ENCODE measurements at places on chromosomes 4 and X.

DNA sequence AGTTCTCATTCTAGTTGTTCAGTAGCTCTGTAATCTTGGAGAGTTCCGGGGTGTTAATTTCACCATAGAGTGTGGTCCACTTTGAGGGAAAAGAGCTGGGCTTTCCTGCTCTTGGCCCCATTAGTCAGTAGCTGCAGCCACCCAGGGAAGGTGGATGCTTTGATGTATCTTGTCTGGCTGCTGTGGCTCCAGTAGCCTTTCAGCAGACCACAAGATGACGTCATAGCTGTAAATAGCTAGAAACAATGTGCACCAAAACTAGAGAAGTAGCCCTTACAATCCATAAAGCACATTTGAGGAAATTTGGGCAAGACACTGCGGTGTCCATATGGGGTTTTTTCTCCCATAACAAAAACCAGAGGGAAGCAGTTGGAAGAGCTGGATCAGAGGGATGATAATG lies 32.9 kb upstream of the PRPS2 start:
- DNase-seq: no peak

GRCh38 chr4:80646061-80646460 lies 310.5 kb downstream of the CFAP299 start:
- no peak for DNase-seq

- no peak for DNase-seq
Measured at GRCh38 chr4:100889898-100890297, 372.1 kb upstream of the EMCN start.

- DNase-seq: no peak
Measured at GRCh38 chr4:181150191-181150590, 1093.0 kb upstream of the TENM3 start.

GRCh38 chrX:85611926-85612325 lies 232.5 kb upstream of the POF1B start:
- DNase-seq: no peak

DNA sequence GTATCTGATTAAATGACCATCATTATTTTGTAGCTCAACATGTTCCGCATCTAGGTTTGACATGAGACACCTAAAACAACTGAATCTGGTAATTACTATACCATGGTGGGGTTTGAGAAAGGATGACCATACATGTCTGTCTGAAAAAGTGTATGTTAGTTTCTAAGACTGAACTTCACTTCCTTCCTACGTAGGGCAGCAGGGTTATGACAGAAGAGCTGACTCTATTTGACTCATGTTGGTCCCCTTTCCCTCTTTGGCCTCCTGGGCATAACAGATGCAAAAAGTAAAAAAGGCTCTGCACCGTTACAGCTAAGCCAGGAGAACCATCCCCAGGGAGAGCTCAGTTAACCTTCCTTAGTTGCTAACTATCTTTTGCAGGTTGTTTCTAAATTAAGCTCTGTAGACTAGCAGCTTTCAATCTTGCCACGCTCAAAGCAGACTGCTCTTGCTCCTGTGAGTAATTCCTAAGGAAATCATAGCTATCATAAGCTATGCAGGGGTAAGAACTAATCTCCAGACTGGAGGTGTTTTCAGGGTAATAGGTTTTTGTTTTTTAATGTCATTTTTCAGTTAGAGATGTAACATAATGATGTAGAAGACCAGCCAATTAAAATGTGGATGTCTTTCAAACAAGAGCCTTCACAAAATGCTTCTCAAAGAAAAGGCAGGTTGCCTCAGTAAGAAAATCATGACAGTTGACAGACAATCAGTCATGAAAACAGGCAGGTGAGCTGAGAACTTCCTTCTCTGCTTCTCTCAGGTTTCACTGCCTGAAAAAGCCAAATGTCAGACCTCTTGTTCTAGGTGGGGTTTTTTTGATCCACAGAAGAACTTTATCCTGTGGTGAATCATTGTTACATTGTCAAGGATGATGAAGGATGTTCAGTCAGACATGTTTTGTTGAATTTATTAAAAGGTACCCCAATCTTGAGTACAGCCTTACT lies 66.9 kb upstream of the DAPP1 start:
- DNase-seq: no peak

DNA sequence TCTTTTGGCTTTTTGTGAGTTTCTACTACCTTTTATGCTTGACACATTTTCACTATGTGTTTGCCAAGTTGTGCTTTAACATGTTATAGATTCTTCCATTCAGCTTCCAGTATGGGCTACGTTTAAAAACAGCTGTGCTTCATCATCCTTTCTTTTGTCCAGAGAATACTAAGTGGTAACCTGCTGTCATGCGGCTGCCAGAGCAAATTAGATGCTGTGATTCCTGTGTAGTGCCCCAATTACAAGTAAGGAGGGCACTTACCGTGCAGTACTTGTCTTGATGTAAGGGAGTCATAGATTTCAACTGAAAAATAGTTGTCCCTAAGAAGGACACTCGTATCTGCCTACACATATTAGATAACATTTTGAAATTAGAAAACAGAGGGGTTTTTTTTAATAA lies 531.8 kb upstream of the GALNTL6 start:
- DNase-seq: no peak

- no peak for DNase-seq
Measured at GRCh38 chr4:158521484-158522088, at the start of gene RXFP1. Gene RXFP1, plus strand, starts transcription at chr4:158521882. Its CDS starts 95 bp downstream, at chr4:158521977.

DNA sequence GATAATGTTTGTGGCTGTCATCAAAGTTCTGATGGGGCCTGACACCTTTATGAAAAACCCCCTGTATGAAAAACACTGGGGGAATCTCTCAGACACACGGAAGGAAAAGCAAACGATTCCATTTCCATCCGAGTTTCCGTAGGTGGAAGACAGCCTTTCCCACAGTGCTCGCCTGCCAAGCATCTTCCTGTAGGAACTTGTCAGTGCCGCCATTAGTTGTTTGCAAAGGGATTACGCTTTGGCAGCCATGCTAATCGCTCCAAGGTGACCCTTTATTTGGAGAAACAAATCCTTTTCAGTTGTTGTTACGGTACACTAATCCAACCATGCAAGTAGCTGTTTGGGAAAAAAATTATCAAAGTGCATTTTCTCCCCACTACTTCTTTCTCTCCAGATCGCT lies 44.4 kb upstream of the STOX2 start:
- DNase-seq: no peak

- no peak for DNase-seq
Measured at GRCh38 chrX:85326234-85327059, 53.0 kb downstream of the POF1B start.

DNA sequence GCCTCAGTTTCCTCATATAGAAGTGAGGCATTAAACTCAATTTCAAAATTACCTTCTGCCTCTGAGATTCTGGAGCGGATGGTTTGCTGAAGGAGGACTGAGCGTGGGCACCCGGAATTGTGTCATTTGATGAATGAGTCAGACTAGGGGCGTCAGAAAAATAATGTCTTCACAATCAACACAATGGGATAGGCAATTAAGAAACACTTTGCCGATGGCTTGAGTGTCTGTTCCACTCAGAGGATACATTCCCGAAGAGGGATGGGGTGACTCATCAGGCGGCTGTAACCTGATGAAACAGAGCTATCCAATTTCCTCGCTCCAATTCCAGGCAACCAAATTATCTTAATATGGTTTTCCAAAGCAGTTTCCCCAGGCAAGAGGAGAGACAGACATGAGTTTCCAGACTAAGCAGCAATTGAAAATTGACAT lies 1.2 kb upstream of the CHRNA9 start:
- no peak for DNase-seq

DNA sequence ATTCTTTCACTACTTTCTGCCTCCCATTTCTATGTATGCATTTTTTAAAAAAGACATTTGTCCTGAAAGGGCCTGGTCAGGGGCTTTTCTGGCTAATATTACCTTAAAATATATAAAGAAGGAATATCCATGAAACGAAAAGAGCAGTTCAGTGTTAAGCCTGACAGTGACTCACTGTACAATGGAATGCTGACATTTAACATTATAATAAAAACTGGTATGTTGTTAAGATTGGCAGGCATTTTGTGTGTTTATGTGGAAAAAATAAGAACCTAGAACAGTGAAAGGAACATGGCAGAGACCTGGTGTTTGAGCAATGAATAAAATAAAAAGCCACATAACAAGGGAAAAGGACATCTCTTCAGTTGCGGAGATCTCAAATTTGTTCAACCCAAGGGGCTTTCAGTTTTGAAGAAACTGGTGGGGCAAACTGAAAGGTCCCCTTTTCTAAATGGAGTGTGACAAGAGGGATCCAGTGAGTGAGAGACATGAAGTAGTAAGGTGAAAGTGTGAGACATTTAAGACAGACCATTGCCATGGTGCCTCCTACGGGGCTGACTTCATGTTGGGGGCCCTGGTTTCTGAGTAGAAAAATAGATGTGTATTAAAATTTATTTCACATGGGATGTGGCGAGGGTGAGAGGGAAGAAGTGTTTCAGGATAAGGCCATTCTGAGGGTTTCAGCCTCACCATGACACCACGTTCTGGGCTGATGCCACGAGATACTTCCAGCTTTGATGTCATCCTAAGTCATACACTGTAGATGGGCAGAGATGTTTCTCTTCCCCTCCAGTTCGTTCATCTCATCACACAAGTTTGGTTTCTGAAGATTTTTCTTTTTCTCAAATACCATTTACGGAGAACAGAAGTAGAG lies 324.9 kb downstream of the PPP3CA start:
- DNase-seq: no peak

- DNase-seq: no peak
Measured at GRCh38 chrX:46935295-46935694, 23.1 kb downstream of the JADE3 start.

DNA sequence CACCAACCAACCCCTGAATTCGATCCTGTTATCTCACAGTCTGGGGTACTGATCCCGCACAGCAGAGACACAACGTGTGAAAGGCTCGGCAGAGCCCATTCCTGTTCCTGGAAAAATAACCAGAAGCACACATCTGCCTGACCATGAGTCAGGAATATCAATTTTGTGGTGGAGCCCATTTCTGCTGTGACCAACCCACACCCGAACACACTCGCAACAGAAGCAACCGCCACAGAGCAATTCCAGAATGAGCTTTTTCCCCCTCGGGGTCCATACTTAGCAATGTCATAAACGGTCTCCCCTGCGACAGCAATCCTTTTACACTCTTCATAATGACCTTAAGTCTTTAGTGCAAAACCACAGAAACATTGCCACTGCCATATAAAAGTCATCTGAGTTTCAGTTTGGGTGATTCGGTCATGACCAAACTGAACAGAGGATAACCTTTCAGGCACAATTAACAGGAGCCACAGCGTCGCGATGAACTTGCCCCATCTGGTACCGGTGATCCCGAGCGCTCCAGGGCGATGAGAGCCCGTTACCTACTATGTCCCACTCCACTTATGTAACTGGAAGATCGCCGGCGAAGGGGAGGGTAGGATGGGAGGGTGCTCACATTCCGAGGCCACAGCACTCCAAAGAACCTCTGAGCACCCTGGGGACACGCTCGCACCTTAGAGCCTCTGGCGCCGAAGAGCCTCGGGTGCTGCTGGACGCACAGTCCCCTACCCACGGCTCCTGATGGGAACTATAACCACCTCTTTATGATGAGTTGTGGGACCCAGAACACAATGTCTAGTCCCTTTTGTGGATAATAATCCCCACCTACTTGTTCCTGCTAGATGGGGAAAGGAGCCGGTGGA lies 1.1 kb downstream of the MECP2 start:
- DNase-seq: no peak

- DNase-seq: no peak
Measured at GRCh38 chr4:38574559-38575333, 89.3 kb upstream of the KLF3 start.

GRCh38 chrX:44884944-44885343 lies 12.0 kb downstream of the KDM6A start:
- no peak for DNase-seq

DNA sequence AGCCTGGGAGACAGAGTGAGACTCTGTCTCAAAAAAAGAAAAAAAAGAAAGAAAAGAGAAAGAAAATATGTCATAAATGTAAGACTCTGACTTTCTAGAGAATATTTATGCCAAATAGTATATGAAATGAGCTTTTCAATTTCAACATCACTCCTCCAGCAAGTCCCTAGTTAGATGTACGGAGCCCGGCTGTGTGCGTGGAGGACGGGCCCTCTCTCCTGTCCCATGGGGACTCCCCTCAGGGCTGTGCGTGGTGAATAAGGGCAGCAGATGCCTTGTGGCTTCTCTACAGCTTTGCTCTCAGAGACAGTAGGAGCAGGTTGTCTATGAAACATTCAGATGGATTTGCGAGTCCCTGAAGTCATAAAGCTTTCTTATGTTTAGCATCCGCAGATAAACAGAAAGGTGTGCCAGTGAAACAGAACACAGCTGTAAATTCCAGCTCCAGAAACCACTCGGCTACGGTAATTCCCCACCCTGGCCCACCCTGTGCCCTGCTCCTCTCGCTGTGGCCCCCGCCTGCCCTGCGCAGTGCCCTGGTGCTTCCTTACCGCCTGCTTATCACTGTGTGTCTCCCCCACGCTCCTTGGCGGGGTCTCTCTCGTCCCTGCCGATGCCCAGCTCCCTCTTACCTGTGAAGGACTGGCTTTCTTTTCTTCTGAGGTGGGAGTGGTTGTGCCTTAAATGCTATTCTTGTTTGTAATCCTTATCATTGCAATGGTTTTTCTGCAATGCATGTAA lies 13.9 kb upstream of the HGFAC start:
- DNase-seq: no peak

- no peak for DNase-seq
Measured at GRCh38 chr4:110793381-110793801, 170.5 kb upstream of the PITX2 start.

DNA sequence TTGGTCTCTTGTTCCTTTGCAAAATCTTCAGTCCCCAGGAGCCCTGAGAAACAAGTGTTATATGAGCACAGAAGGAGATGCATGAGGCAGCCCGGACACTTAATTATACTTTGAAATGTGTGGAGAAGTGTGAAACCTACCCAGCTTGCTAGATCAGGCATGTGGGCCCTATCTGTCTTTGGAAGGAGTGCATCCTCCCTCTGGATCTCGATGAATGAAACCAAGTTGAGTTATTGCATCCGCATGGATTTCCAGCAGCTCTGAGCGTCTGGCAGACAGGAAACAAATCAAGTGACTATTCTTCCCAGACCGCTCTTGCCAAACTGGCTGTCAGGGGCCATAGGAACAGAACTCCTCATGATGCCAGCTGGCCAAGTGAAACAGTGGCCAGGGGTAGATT lies 19.6 kb upstream of the SOWAHD start:
- no peak for DNase-seq

DNA sequence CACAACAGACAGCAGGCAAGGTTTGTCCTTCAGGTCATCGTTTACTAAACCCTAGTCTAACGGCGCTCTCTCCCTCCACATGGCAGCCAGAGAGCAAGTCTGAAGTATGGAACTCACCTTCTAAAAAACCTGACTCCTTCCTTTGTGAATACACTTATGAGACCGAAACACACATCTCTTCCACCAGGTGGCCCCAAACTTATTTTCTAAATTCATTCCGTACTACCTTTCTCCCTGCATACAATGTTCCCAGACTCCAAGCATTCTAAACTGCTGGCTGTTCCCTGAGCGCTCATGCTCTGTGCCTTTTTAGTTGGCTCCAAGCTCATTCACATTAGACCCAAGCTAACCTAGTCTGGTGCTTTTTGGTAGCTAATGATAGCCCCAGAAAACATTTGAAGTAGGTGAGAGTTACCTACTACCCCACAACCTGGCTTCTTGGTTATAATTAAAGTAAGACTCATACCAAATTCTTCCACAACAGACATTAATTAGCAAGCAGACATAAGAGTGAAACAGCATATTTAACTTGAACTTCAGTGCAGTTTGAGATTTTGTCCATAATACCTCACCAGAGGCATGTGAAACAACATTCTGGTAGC lies 67.6 kb upstream of the DCLK2 start:
- DNase-seq: no peak
